Stimulated activated CD8-positive, alpha-beta memory T cell treated with anti-CD3 and anti-CD28 coated beads, Interleukin-7, amount 100 ng/mL, for 4 hours (primary cell): ENCODE measurements at places on chromosomes 7 and 10.

DNA sequence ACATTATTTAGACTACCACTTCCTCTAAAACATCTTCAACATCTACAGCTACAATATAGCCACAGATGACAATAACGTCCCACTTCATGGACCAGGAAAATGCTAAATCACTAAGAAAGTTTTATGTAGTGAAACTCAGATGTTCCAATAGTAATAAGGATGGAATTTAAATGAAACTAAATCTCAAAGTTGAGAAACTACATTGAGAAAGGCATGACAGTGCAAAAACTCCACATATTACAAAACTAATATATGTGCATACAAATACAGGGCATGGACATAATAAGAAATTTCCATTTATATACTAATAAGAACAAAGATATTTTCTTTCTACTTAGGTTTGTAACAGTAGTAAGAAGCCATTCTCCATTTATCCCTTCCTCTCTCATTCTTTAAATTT, 31.1 kb downstream of the POT1 start:
- no peak for DNase-seq

DNA sequence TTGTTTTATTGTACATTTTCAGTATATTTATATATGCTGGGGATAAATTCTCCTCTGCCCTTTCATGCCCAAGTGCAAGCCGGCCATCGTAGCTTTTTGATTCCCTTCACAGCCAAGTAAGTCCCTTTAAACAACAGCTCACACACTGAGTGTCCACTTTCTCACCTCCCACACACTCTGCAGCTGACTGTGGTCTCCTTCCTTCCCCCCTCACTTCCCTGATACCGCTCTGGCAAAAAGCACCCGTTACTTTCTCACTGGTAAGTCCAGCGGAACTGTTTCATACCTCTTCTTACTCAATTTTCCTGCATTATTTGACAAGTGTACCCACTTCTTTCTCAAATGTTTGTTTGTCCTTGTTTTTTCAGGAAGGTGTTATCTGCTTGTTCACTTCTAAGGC, 35.2 kb downstream of the MGAM start:
- no peak for DNase-seq

DNA sequence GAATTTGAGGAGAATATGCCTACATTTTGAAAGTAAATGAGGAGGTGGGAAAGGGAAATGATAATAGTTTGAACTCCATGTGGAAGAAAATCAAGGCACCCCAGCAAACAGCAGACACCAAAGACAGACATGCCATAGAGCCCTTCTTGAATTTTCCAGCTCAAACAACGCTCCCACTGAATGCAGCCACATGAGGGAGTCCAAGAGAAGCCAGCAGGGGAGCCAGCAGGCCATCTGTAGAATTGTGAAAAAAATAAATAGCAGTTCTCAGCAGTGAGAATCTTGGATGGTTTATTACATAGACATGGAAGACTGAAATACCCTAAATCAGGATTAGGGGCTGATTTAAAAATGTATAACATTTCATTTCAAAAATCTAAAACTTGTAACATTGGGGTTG, 1567.3 kb upstream of the LRRTM3 start:
- DNase-seq, result no peak

GRCh38 chr7:81235997-81236396, 317.1 kb upstream of the SEMA3C start:
- DNase-seq, result no peak

- no peak for DNase-seq
These were observed 141.0 kb downstream of the C1GALT1 start for GRCh38 chr7:7323352-7323751.

DNA sequence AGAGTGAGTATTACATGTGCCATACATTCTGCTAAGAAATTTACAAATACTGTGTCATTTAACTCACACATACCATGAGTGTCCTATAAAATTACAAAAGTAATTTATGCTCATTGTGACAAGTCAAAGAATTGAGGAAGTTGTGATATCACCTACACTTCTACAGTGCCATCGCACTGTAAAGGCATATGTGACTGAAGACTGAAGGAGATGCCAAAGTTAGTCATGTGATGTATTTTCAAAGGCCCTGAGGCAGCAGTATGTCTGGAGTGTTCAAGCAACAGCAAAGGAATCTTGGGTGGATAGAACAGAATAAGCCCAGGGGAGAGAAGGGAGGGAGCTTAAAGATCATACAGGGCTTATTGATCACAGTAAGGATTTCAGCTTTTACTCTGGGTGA, 176.8 kb downstream of the WNT2 start:
- DNase-seq, result no peak

GRCh38 chr7:131517218-131517923, 39.1 kb downstream of the PODXL start:
- DNase-seq, result no peak

DNA sequence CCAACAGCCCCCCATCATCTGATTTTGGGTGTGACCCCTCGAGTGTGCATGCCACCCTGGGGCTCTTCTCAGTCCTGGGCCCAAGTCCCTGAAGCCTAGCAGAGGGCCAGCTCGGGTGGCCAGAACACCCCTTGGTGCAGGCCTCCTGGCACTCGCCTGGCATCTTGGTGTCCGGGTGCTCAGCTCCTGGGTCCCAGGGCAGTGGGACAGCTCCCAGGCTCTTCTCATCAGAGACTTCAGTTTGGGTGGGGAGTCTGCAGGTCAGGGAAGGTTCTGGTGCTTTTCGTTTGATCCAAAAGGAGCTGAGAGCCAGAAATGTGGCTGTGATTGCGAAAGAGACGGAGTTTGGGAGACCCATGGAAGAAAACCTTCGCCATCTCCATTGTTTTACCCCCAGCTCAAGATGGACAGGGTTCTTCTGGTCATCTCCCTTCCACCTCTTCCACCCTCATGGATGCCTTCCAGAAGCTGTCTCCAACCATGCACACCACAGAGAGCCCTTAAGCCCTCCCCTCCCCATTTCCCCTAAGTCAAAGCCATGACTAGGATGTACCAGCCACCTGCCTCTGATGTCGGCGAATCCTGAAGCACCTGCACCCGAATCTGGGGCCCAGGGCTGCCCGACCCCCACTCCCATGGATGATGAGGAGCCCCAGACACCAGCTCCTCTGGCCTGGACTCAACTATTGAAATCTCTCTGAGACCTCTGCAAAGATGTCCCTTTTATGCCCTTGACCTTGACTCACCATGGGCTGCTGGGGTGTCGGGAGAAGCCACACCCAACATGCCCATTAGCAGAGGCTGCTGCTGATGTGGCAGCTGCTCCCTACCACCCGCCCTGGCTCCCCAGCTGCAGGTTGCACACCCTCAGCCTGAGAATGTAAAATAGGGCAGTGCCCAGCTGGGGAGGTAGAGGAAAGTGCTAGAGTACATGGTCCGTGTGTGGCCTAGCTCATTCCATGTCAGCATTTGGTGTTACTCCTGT, 55.3 kb downstream of the ADCYAP1R1 start:
- no peak for DNase-seq

DNA sequence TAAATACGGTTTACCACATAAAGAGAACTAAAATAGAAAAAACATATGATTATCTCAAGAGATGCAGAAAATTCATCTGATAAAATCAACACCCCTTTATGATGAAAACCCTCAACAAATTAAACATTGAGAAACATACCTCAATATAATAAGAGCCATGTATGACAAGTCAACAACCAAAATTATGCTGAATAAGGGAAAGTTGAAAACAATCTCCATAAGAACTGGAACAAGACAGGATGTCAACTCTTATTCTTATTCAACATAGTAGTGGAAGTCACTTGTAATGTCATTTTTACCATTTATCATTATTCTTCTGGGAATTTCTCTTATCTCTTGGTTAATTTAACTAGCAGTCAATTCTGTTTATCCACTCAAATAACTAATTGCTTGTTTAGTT, 79.0 kb downstream of the PCDH15 start:
- no peak for DNase-seq

DNA sequence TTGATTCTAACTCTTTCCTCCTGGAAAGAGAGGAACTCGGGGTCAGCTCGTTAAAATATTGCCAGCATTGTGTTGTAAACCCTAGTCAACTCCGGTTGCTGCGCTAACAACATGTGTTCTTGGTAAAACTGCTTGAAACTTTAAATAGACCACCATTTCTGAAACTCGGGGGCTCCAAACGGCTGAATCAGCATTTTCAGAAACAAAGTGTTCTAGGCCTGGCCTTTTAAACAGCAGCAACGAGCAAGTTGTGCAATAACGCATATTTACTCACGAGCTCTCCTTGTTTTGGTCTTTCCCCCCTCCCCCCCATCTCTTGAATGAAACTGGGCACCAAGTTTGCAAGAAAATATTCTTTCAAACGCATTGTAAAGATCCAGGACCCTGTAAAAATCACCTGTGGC, 9.2 kb upstream of the GRB10 start:
- DNase-seq, result no peak

DNA sequence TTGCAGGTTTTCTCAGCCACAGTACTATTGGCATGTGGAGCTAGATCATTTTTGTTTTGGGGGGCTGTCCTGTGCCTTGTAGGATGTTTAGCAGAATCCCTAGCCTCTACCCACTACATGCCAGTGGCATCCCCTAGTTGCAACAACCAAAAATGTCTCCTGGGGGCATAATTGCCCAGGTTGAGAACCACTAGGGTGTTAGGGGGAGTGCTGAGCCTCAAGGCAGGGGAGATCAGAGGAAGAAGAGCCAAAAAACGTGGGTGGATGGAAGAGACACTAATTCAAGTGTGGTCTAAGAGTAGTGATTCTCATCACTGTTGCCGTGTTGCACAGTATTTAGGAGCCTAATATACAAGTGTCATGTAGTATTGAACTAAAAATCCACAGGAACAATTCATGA, 31.7 kb upstream of the CCNY start:
- DNase-seq, result no peak

- DNase-seq, result no peak
These were observed 146.7 kb downstream of the SEM1 start for GRCh38 chr7:96562966-96563365.

GRCh38 chr10:5511885-5512280, 12.5 kb upstream of the CALML5 start:
- DNase-seq, result no peak

DNA sequence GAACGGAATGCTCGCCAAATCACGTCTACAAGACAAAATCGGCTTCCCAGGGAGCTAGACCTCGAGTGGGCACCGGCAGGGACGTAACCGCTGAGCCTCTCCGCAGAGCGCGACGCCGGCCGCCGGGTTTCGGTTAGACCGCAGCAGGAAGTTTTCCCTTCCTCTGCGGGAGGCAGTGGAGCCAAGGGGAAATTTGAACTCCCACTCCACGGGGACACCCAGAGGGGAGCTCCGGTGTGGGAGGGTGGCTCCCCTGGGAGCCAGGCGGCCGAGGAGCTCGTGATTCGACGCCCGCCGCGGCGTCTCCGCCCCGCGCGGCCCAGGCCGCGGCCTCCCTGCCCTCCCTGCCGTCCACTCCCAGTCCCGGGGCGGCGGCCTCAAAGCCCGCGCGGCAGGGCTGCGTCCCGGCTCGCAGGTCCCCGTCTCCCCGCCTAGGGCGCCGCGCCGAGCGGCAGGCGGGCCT, 426 bp downstream of the SYPL1 start:
- no peak for DNase-seq

DNA sequence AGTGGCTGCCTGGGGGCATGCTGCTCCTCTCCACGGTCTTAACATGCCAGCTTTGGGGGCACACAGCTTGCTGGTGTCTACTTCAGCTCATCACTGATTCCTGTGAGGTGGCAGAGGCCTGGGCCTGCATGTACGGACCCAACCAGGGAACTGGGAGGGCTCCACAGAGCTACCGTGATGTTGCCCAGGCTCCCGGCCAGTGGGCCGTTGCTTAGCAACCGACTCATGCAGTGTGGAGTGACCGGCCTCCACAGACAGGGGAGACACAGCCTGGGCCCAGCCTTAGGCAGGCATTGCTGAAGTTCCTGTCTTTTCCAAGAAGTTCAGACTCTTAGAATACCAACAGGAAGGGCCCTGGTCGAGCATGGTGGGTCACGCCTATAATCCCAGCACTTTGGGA, 25.8 kb upstream of the SH2B2 start:
- no peak for DNase-seq

GRCh38 chr10:29157321-29157720, 131.5 kb upstream of the LYZL1 start:
- DNase-seq, result no peak
